Lower leg skin (tissue), 4 donors: ENCODE measurements at places on chromosomes 2 and 18. TPM values are rescaled to one million over a fixed set of nuclear protein-coding genes. Genes with fewer than 3 reads are reported as not detected.

- no peak for DNase-seq
Observed at GRCh38 chr18:45237343-45238098, 377.8 kb upstream of the SLC14A2 start.

Gene NPPC
- not detected for total RNA-seq

Gene CNTNAP5
- total RNA-seq: not detected

Gene CHMP1B
- 61.3 TPM for total RNA-seq
